Stimulated activated CD4-positive, alpha-beta T cell treated with anti-CD3 and anti-CD28 coated beads, Interleukin-15, amount 100 ng/mL, for 1 hour (primary cell): ENCODE measurements at places on chromosomes 6 and 20.

DNA sequence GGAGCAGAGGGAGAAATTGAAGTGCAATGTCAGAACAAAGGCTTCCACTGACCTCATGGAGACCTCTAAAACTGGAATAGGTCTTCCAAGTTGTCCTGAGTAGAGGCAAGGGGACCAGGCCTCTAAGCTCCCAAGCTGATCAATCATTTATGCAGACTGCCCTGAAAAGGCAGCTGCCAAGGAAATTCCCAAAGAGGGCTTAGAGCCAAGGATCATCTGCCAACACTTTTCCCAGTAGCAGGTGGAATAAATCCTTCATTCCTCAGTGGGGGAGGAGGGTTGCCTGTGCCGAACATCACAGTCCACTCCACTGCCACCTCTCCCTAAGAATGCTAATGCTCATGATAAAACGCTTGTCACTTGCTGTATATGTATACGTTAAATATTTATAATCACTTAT lies 29.3 kb upstream of the RALY start:
- no peak for DNase-seq

- no peak for DNase-seq
Observed at GRCh38 chr6:9632026-9632425, 782.8 kb downstream of the TFAP2A start.

DNA sequence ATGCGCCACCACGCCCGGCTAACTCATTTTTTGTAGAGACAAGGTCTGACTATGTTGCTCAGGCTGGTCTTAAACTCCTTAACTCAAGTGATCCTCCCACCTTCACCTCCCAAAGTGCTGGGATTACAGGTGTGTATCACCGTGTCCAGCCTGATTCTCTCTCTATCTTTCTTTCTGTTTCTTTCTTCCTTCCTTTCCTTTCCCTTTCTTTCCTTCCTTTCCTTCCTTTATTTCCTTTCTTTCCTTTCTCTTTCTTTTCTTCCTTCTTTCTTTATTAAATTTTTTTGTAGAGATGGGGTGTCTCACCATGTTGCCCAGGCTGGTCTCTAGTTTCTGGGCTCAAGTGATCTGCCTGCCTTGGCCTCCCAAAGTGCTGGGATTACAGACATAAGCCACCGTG lies 38.7 kb upstream of the MTHFD1L start:
- no peak for DNase-seq

DNA sequence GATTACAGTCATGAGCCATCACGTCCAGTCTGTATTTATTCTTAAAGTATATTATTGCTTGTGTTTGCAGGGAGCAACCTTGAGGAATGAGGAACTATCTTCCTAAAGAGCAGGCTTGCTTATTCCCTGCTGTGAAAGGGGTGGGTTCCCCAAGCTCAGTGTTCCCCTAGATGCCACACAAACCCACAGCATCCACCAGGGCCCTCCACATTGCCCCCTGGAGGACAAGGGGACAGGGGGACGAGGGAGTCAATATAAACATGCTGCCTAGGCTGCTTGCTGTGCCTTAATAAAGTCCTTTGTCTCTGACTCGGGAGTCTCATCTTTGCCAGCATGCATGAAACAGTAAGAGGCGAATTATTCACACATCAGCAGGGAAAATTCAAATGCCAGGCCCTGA lies 8.0 kb upstream of the IDH3B start:
- DNase-seq = no peak

GRCh38 chr6:15063253-15063853 lies 182.5 kb upstream of the JARID2 start:
- no peak for DNase-seq

- no peak for DNase-seq
Observed at GRCh38 chr6:128474481-128474880, 45.9 kb downstream of the PTPRK start.
